ENCODE measurements at places on chromosomes 6 and 20.

GRCh38 chr6:121764493-121764892 is 329.0 kb downstream of the GJA1 start:
- no peak for DNase-seq

DNA sequence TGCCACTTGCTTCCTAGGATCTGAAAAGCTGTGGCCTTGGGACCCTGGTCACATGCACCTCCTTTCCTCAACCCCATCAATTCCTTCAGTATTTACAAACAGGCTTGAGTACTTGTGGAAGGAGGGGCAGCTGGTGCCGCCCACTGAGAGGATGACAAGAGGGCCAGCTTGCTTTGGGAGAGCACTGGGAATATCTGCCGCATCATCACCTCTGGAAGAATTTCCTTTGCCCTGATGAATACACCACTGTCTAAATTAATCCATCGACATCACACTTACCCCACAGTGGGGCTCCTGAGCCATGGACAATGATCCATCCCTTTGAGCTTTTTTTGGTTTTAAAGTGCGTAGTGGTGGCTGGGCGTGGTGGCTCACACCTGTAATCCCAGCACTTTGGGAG is 25.9 kb downstream of the TBC1D20 start:
- no peak for DNase-seq

GRCh38 chr6:33838983-33839382 is 35.2 kb upstream of the MLN start:
- no peak for DNase-seq

DNA sequence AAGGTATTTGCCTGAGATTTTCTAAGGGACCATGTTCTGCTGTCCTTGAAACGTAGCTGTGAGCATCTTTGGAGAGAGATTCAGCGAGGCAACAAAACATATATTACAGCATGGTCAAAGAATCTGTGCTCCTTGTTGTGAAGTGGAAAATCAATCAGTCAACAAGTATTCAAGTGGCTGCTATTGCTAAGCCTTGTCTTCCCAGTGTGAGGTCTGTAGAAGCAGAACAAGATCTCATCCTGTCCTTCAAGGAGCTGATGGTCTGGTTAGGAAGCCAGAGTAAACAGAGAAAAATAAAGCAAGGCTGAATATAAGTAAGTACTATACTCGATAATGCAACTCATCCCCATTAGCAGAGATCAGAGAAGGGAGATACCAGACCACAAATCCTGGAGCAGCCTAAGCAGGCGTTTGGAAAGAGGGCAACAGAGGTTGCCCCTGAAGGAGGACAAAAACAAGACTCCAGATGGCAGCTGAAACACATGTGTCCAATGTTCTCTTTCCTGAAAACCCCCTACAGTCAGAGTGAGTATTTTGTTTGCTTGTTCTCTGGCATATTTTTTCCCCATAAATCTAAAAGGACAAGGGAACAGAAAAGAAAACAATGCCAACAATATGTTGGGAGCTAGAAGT is 392.0 kb downstream of the SYNE1 start:
- DNase-seq: peak; percentile 7

DNA sequence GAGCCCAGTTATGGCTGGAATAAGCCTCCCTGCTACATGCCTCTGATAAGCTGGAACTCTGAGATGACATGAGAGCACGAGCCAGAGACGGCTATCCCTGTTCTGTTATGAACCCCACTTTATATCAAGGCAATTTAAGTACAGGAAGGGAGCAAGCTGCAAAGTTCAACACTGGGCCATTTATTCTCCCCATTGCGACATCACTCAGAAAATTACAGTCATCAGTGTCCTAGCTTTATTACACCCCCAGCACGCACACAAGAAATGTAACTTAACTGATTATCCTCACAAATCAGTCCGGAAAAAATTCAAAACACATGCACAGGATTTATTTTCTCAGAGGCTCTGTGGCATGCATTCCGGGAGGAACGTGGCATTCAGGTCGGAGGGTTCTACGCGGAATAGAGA is 125.3 kb upstream of the SLC2A12 start:
- DNase-seq: no peak

DNA sequence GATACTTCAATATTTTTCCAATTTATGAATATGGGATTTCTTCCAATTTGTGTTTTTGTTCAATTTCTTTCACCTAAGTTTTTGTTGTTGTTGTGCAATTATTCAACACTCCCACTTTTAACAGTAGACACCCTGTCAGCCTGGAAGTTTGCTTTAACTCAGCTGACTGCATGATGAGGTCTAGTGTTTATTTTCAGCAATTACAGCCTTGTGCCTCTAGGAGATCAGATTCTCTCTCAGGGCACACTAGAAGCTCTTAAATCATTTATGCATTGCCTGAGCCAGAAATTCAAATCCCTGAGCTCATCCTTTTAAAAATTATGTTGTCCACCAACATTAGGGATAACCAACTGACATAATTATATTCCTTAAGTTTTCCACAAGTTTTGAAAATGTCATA is 85.7 kb downstream of the MRAP2 start:
- DNase-seq: no peak

GRCh38 chr20:33917831-33918525 is 75.7 kb upstream of the RALY start:
- DNase-seq: no peak

DNA sequence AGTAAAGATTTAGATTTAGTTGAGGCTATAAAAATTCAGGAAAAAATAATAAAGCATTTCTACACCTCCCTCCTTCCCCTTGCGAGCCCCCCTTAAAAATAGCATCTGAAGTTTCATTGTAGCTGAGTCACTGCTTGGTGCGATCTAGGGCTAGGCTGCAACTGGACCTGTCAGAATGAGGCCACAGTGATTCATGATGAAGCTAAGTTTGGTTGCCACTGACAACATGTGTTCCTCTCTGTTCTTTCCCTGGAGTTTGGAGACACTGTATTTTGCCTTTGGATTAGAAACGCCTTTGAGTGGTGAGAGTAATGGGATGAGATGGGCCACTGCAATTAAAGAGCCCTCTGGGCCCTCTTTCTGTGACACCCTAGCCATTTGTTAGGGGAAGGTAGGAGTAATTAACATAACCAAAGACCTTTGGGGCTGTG is 334.1 kb downstream of the NRN1 start:
- DNase-seq: no peak

DNA sequence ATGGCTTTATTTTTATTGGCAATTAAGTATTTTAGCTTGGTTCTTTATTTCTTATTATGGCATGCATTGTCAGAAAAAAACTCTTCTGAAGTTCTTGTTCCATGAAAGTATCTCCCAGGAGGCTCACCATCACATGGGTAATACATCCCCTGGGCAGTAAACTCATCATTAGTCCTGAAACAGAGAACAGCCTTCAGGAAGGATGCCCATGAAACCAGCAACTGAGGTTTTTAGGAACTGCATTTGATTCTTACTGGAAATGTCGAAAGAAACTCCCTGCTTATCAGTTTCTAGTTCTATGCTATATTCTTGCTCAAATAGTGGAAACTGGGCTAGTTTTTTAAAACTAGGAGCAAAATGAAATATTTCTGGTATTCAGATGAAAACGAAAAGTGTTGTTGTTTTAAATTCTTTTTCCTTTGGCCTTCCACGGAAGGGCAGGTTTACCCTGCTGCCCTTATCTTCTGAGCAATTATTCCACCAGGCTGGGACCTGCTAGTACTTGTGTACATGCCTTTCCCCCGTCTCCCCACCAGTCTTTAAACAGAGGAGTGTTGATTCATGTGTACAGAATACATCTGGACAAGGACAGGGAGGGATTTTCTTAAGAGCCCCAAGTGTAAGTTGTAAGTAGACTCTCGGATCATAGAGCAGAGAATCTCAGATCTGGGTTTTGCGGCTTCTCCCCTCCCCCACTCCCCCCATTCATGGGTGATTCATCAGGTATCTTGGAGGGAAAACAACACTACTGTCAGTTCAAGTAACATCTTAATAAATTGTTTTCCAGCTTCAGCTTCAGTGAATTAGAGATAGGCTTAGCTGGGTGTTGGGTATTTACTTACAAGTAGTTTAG is 81.5 kb downstream of the RTN4IP1 start:
- DNase-seq: no peak

DNA sequence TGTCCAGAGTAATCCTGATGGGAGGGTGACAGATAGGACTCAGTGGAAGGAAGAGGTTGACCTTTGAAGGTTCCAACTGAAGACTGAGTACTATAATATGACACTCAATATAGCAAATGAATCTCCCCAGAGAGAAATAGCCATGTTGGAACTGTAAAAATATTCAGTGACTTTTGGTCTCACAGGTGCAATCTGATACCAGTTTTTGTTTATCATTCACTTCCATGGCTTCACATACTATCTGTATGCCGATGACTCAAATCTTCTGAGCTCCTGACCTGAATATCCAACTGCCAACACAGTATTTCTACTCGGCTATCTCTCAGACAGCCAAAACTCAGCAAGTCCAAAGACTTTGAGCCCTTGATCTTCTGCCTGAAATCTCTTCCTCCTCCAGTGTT is 21.8 kb upstream of the PKHD1 start:
- DNase-seq: no peak

- DNase-seq: no peak
Observed at GRCh38 chr20:2754424-2754823, 46.0 kb downstream of the CPXM1 start.

GRCh38 chr6:148457137-148457842 is 114.7 kb downstream of the SASH1 start:
- no peak for DNase-seq

- no peak for DNase-seq
Observed at GRCh38 chr6:75486850-75487518, 6.6 kb downstream of the FILIP1 start.

GRCh38 chr20:3744806-3745685 is 12.6 kb downstream of the HSPA12B start:
- DNase-seq: no peak

DNA sequence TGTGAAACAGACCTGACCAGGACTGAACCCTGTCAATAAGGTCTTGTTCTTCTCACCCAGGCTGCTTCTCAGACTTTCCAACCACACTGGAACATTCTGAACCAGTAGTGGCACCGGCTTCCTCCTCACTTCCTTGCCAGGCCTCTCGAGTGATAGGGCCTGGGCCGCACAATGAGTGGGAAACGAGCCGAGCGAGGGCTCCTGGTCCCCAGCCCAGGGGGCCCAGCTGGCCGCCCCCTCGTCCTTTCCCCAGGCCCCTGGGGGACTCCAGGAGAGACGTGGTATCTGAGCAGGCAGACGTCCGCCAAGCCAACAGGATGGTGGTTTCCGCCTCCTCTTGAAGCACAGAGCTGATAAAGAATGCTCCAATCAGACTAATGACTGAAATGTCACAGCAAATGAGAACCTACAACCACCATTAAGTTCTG is 117.9 kb downstream of the GMDS start:
- DNase-seq: no peak

- no peak for DNase-seq
Observed at GRCh38 chr6:80268865-80269730, 162.6 kb downstream of the BCKDHB start.

- no peak for DNase-seq
Observed at GRCh38 chr6:30206152-30206551, 7.1 kb downstream of the TRIM26 start.

- DNase-seq: no peak
Observed at GRCh38 chr6:26233649-26234420, 131.2 kb upstream of the BTN3A2 start.

DNA sequence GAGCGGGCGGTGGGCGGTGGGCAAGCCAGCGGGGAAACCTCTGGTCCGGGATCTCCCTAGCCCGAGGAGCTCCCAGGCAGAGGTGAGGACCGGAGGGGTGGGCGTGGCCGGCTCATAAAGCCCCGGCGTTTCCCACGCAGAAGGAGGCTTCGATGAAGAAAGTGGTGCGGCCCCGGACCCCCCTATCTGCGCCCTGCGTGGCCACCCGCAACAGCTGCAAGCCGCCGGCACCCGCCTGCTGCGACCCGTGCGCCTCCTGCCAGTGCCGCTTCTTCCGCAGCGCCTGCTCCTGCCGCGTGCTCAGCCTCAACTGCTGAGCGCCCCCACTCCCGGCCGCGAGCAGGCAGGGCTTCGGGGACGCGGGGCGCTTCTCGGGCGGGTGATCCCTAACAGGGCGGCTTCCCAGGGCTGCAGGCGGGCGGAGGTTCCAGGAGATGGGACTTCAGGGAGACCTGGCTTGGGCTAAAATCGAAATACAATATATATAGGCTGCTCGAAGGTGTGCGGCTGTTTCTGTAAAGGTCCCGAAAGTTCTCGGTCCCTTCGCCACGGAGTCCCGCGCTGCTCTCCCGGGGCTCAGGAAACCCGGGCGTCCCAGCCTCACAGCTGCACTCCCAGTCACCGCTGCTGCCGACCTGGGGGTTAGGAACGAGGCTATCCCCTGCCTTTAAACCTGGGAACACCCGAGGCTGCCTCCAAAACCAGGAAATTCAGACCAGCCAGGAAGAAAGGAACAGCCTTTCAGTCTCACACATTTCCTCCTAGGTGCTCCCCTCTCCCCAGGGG is 27.8 kb downstream of the ASIP start:
- DNase-seq: no peak

DNA sequence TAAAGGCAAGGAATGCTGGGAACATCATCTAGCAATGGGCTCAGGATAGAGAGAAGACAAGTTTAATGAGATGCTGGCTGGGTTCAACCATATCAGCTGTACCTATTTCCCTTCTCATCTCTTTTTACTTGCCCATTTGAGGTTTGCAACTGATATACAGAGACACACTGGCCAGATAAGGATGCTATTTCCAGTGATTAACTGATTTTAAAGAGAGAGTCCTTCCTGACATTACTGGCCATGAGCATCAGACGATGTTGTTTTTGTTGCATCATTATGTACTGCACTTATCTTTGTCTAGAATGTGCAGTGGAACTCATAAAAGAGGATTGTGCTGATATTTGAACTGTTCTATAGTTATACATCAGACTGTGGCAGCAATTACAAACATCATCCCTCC is 252.7 kb downstream of the BTBD3 start:
- DNase-seq: no peak

DNA sequence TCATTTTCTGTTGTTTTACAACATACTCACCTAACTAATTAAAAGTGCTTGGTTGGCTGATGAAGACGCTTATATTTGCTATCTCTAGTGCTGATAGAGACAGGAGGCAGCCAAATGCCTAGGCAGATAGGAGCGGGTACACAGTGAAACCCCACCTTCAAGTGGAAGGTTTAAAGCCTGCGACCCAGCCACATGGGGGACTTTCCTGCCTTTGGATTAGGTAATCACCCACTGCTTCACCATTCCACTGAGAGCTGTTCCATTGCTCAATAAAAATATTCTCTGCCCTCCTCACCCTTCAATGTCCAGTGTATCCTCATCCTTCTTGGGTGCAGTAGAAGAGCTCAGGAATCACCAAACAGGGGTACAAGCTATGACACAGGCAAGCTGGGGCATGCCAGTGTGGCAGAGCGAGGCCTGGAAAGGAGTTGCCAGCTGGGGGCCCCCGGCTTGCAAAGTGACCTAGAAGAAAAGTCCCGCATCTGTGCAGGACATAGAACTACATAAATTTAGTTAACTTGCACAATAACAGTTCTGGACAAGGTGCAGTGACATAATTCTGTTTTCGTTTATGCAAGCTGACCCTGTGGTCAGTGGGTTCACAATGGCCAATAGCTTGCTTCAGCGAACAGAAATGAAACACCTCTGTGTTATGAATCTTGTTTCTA is 112.0 kb upstream of the MLIP start:
- DNase-seq: no peak

GRCh38 chr20:57660922-57661745 is 40.9 kb upstream of the ZBP1 start:
- DNase-seq: no peak
